T-helper 2 cell (primary cell): ENCODE measurements at places on chromosomes 11 and 22.

DNA sequence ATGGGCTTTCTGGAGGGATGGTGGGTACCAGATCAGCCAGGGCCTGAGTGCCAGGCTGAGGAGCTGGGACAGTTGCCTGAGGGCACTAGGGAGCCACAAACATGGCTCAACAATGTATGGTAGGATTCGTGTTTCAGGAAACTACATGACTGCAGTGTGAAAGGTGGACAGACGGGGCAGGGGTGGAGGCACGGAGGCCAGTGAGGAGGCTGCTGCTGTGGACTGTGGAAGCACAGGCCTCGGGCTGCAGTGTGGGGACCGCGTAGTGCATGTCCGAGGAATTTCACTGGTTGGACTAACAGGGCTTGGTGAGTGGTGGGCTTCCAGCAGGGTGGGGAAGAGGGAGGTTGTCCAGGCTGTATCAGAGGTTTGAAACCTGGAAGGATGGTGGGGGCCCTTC is 7.8 kb downstream of the P2RY2 start:
- no peak for DNase-seq

GRCh38 chr22:36492109-36492508 is 10.7 kb upstream of the TXN2 start:
- no peak for DNase-seq

- DNase-seq, result no peak
Observed at GRCh38 chr11:110438017-110438416, 8.3 kb downstream of the FDX1 start.

DNA sequence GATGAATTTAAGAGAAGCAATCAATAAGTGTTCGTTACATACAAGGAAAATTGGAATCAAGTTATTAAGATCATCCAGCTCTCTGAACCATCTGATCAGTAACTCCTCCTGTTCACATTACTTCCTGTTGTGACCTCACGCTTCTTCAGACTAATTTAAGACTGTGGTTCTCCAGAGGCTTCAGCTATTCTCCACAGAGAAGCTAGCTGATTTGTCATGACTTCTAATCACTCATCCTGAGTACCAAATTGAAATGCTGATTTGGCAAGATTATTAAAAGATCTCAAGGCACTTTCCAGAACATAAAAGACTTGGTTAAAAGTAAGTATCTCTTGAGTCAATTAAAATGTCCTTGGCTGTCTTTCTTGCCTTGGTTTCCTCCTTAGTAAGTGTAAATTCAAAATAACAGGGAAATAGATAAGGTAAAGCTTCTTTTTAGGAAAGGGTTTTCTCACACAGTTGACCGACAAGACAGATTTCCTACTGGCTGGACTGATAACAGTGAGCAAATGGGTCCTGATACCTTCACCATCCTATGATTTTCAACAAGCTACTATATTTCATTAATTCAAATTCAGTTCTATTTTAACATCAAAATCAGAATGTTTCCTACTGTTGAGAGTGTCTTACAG is 38.5 kb downstream of the GAB2 start:
- DNase-seq, result no peak

DNA sequence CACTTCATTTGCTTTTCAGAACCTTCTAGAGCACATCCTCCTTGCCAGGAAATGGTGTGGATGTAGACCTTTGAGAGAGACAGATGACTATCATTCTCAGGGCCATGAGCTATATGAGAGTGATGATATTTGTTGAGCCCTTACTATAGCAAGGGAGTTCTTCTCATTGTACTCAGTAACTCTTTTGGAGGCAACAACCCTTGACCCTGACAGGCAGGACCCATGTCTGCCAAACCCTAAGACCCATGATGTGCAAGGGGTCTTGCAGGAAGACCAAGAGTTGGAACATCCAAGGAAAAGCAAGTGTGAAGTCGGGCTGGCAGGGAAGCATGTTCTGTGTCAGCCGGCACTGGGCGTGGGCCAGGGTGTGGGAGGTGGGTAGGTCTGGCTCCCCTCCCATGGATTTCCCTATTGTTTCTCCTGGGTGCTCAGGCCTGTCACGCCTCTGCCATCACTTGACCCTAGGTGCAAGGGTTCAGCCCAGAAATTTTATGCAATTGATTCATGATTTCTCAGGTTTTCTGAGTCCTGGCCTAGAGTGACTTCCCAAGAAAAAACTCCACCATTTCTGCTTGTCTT is 1.2 kb downstream of the FOLR3 start:
- no peak for DNase-seq

- DNase-seq, result no peak
Observed at GRCh38 chr11:60809691-60810090, 24.6 kb downstream of the MS4A10 start.

DNA sequence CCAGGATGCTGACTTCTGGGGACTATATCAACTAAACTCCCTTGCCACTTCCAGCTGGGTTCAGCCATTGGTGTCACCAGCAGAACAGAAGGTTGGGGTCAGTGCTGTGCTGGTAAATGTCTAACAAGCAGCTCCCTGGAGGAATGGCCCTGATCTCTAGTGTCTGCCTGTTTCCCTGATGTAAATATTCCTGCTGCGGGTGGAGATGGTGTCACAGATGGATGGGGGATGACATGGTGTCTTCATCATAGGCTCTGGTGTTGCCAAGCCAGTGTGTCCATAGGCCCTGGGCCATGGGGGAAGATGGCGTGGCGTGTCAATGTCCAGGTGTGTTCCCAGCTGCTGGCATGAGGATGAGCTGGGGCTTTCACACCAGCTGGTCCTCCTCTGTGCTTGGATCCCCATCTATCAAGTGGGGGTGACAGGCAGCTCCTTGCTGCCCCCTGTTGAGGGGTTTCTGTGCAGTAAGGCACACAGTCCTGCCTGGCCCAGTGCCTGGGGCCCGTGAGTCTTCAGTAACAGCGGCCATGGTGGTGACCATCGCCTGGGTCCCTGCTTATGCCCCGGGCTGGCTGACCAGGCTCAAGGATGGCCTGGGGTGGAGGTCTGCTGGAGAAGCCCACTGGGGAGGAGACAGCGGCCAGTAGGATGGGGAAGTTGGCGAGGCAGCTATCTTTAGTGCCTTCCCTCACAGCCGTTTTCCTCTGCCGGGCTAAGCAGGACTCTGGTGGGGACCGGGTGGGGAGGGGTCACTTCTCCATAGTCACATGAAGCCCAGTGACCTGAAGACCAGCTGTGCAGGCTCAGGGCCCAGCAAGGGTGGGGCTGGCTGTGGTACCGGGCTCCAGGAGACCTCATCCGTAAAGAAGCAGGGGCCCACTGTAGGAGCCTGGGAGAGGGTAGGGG is 12.7 kb downstream of the RPL3 start:
- DNase-seq, result no peak

GRCh38 chr11:120629407-120630080 is 118.0 kb downstream of the GRIK4 start:
- DNase-seq, result no peak

- DNase-seq, result no peak
Observed at GRCh38 chr11:71164621-71165020, 87.8 kb downstream of the SHANK2 start.

GRCh38 chr22:45922661-45923060 is 54.3 kb downstream of the WNT7B start:
- DNase-seq, result no peak

DNA sequence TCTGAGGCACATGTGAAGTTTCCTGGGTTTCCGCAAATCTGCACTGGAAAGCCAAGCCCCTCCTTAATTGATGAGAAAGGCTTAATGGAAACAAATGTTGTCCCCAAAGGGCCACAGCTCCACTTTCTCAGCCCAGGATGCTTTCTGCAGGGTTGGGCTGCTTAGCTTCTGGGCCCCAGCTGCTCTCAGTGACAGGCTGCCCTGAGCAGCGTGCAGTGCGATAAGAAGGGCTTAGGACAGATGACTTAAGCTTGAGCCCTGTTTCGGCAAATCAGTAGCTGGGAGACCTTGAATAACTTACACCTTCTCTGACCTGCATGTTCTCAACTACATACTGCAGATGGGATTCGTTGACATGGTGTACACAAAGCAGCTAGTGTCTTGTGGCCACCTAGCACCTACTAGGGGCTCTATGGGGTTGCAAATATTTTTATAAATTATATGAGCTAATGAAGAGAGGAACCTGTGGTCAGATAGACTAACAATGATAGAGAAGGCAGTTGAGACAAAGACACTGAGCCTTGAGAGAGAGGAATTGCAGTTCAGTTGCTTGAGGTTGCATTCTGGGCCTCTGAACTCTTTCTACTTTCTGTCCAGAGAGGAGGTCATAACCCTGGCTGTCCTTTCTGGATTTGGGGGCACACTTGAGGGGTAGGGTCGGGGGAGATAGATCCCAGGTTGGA is 11.5 kb downstream of the STX3 start:
- peak; percentile 27 for DNase-seq

- no peak for DNase-seq
Observed at GRCh38 chr11:95776859-95777258, 12.7 kb downstream of the FAM76B start.

- DNase-seq, result no peak
Observed at GRCh38 chr22:42549331-42550060, 4.3 kb upstream of the SERHL2 start.
